ENCODE measurements at places on chromosomes 3 and 15. TPM values are rescaled to one million over a fixed set of nuclear protein-coding genes. Genes with fewer than 3 reads are reported as not detected.

Gene ZPLD1
- total RNA-seq, result under 0.01 TPM

Gene GABRB3
- 102 TPM for total RNA-seq

Gene FILIP1L
- 2.2 TPM for total RNA-seq

Gene SAMMSON
- total RNA-seq, result not detected

Gene CCR8
- not detected for total RNA-seq

Gene OSTN
- total RNA-seq, result 6.9 TPM

Gene CKMT1B
- total RNA-seq, result 6.9 TPM

Gene SLC27A2
- total RNA-seq, result 3.0 TPM

Gene GP5
- under 0.01 TPM for total RNA-seq

Gene SLC28A1
- not detected for total RNA-seq

Gene ZIC4
- 1.5 TPM for total RNA-seq

Gene GASK1A
- 4.9 TPM for total RNA-seq

Gene GOLGA8S
- under 0.01 TPM for total RNA-seq

Gene NPTN
- total RNA-seq, result 80.2 TPM

Gene SQOR
- total RNA-seq, result 2.0 TPM

Gene LRRC34
- 7.1 TPM for total RNA-seq

Gene FOXB1
- total RNA-seq, result not detected

Gene ARGFX
- not detected for total RNA-seq

Gene DAZL
- total RNA-seq, result not detected

Gene OR5K2
- total RNA-seq, result not detected

Gene GRAMD1C
- 6.4 TPM for total RNA-seq

Gene MYO5C
- total RNA-seq, result 0.98 TPM

Gene LIPC
- total RNA-seq, result not detected

Gene PLSCR4
- 6.4 TPM for total RNA-seq

Gene GRAMD2A
- total RNA-seq, result 0.49 TPM

Gene ADAMTSL3
- 16.2 TPM for total RNA-seq

Gene CPLX3
- 0.49 TPM for total RNA-seq

Gene OGG1
- 51.9 TPM for total RNA-seq

Gene EFCAB12
- total RNA-seq, result under 0.01 TPM

Gene CLPX
- total RNA-seq, result 61.2 TPM

Gene ANO10
- total RNA-seq, result 30.5 TPM

Gene BTLA
- 0.25 TPM for total RNA-seq
